Hypothalamus (tissue), 51 donors: ENCODE measurements at places on chromosomes 6 and 20.

GRCh38 chr6:130434174-130434873, 68.5 kb downstream of the TMEM200A start:
- DNase-seq: no peak

DNA sequence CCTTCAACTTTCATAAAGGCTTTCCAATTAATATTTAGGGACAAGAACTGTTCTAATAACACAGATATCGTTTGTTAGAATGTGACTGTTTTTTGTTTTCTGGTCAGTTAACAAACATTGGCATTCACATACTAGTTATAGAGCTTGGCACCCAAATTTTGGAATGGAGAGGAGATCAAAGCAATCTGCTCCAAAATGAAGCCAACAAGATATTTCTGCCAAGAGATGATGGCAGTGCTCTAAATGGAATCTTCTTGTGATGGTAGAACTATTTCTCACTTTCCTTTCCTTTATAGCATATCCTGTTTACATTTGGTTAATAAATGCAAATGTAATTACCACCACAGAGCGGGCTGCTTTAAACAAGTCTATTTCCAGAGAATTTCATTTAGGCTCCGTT, 208.3 kb upstream of the RIMS1 start:
- DNase-seq: no peak

DNA sequence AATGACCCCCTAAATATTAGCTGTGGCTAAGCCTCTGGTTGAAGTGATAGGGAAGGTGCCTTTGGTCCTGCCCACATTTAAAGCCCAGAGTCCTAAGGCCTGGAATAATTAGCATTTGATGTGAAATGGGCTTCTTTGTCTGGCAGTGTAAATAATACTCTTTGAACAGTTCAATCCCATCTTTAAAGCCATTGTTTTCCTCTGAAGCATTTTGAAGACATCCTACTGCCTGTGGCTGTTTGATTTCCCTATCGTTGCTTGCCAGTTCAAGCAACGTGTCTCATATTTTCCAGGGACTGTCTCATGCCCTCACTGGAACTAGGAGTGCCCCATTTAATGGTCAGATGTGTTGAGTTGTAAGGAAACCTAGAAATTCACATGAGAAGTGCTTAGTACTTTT, 89.3 kb upstream of the BTN3A2 start:
- no peak for DNase-seq

GRCh38 chr6:1500913-1501312, 108.8 kb upstream of the FOXC1 start:
- no peak for DNase-seq

GRCh38 chr6:36825994-36826393, 13.2 kb downstream of the CPNE5 start:
- DNase-seq: no peak

- DNase-seq: no peak
These were observed 122.5 kb downstream of the COL9A1 start for GRCh38 chr6:70180183-70180900.

GRCh38 chr20:10487142-10488136, 52.3 kb downstream of the SLX4IP start:
- DNase-seq: no peak

DNA sequence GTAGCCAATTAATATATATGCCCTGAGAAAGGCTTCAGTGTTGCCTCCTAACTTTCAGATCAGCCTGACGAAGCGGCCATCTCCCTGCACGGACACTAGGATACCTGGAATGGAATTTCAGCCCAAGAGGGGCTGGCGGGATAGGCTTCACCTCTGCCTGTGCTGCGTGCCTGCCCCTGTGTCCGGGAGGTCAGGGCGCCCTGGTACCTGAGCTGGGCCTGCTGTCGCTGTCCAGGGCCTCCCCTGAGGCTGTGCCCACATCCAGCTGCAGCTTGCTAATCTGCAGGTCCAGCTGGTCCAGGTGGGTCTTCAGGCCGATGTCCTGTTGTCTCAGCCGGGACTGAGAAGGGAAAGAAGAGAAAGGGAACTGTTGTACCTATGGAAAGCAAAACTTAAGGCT, 8.6 kb downstream of the DACT2 start:
- no peak for DNase-seq
